ENCODE measurements at places on chromosomes 16 and 17.

DNA sequence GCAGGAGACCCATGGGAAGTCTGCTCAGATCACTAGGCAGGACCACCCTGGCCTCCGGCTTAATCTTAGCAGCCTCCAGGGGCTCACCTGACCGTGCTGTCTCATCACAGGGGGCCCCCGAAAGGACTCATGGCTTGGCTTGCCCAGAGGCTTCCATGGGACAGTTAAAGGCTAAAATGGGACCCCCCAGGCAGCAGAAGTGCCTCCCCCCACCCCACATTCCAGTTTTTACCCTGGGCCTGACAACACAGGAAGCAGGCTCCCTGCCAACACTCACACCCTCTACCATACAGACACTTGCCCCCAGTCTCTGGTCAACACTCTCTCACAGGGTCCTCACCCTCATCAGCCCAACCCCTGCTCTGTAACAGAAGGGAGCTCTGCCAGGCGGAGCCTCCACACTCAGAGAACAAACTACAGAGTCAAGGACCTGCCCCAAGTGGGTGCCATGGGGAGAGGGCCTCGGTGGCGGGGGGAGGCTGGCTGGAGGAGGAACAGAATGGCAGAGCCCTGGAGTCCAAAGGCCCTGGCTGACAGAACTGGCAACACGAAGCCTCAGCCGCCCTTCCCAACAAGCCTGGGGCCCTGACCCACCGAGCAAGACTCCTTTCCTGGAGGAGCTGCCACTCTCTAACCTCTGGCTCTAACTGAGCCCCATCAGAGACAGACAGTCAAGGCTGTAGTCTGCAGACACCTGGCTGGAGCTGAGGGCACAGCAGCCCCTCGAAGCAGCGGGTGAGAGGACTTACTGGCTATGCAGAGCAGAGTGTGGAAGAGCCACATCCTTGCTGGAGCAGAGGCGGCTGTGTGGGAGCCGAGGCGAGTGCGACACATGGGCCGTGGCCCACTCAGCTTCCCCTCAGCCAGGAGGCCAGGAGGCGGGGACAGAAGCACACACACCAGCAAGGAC, at the start of gene ITGAE:
TSS of gene ITGAE (minus strand) at position 827 of the 910 bp plus-strand sequence. CDS start at position 783, 44 bp downstream.
- no peaks in the 10 kb centered on the region for H3K27me3 ChIP-seq
- no peaks in the 10 kb centered on the region for H3K4me1 ChIP-seq
- no peaks in the 10 kb centered on the region for H3K36me3 ChIP-seq
- DNase-seq, result no peak
- peak within 1 kb of the TSS; percentile 41 for H3K27ac ChIP-seq

- H3K4me3 ChIP-seq, result no peak overlapping the region
- H3K27ac ChIP-seq, result no peak overlapping the region
- no peaks in the 10 kb centered on the region for H3K27me3 ChIP-seq
- DNase-seq, result no peak
- no peaks in the 10 kb centered on the region for H3K36me3 ChIP-seq
These were observed 208.5 kb downstream of the WWOX start for GRCh38 chr16:78307824-78308528.

GRCh38 chr16:1763521-1764511, 7.5 kb downstream of the NME3 start:
- peaks cover 22% of the 10 kb centered on the region for H3K36me3 ChIP-seq
- no peak for DNase-seq
- H3K27me3 ChIP-seq, result no peaks in the 10 kb centered on the region
- H3K4me1 ChIP-seq, result no peaks in the 10 kb centered on the region

GRCh38 chr16:84498223-84498610, 6.2 kb downstream of the MEAK7 start:
- H3K27ac ChIP-seq, result peak overlapping the region; percentile 96
- H3K4me3 ChIP-seq, result no peak overlapping the region
- peaks cover 42% of the 10 kb centered on the region for H3K4me1 ChIP-seq
- H3K27me3 ChIP-seq, result no peaks in the 10 kb centered on the region

DNA sequence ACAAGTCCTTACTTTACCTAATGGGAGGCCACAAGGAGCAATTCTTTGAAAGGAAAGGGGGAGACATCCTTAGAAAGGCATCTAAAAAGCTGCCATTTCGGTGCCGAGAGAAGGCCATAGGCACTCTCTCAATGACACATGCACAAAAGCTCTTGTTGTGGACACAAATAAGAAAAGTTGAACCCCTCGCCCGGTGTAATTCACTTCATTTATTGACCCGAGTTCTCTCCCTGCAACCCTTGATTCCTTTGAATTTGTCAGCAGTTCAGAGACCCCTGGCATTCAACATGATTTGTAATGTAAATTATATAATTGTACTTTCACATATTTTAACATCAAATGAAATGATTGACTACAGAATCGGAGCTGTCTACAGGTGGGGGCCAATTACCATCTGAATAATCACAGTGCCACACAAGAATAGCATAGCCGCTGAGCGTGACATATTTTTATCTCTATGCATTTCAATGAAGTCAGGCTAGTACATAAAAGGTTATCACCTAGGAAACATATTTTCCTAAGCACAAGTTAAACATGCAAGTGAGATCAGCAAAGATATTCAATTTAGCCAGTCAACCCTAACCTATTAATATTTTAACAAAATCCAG, 66.7 kb downstream of the IRX6 start:
- DNase-seq, result no peak
- peaks cover 28% of the 10 kb centered on the region for H3K4me1 ChIP-seq
- H3K27ac ChIP-seq, result no peak overlapping the region
- H3K27me3 ChIP-seq, result no peaks in the 10 kb centered on the region
- no peaks in the 10 kb centered on the region for H3K36me3 ChIP-seq
- H3K4me3 ChIP-seq, result no peak overlapping the region

DNA sequence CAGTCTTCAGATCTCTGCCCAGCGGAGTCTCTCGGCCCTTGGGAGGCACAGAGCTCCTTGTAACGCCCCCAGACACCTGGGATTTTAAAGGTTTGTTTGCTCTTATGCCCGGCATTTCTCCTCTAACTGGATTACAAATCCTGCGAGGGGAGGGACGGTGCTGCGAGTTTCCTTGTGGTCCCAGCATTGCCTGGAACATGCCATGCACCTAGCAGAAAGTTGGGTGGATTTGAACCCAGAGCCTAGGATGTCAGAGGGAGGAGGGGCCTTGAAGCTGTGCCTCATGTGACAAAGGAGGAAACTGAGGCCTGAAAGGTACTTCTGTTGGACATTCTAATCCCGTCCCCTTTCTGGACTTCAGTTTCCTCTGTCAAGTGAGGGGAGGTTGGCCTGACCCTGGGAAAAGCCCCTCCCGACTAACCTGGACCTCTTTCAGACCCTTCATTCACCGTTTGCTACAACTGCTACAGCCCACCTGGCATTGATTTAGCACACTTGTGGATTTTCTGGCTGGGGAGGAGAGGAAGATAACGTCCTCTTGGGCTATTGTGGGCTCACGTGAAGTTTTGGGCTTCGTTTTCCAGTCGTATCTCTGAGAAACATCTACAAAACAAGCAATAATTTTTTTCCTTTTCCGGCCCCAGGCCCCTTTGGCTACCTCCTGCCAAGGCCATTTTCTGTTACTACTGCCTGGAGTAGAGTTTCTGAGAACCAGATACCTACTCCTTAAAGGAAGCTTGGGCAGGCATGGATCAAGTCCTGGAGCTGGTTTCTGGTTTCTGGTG, 30.9 kb downstream of the MRC2 start:
- H3K4me3 ChIP-seq, result no peak overlapping the region
- no peaks in the 10 kb centered on the region for H3K36me3 ChIP-seq
- DNase-seq, result peak; percentile 0
- no peak overlapping the region for H3K27ac ChIP-seq

DNA sequence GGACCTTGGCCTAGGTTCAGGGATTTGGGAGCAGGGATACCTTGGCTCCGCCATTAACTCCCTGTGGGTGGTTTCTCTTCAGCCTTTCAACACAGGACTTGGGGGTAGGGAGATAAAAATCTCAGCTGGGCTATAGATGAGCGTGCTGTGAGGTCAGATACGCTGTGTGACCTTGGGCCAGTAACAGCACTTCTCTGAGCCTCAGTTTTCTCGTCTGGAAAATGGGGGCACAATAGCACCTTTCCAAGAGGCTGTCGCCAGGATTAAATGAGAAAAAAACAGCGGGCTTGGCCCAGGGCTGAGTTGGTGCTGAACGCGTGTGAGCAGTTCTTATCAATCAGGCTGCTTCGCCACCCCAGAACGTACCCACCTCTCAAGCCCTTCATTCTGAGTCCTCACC, 17.6 kb downstream of the CCDC92B start:
- no peak overlapping the region for H3K4me3 ChIP-seq
- no peak for DNase-seq
- no peaks in the 10 kb centered on the region for H3K36me3 ChIP-seq
- no peaks in the 10 kb centered on the region for H3K4me1 ChIP-seq
- no peaks in the 10 kb centered on the region for H3K27me3 ChIP-seq

GRCh38 chr17:65374966-65375365, 186.5 kb downstream of the AXIN2 start:
- DNase-seq, result no peak
- H3K27me3 ChIP-seq, result peaks cover 6% of the 10 kb centered on the region

GRCh38 chr17:57107498-57108101, 22.6 kb downstream of the AKAP1 start:
- H3K27ac ChIP-seq, result peak overlapping the region; percentile 58
- no peak overlapping the region for H3K4me3 ChIP-seq
- peaks cover 39% of the 10 kb centered on the region for H3K36me3 ChIP-seq
- peaks cover 15% of the 10 kb centered on the region for H3K4me1 ChIP-seq
- no peak for DNase-seq
- H3K27me3 ChIP-seq, result no peaks in the 10 kb centered on the region

GRCh38 chr17:57515662-57516211, 229.4 kb downstream of the CCDC182 start:
- H3K36me3 ChIP-seq, result no peaks in the 10 kb centered on the region
- H3K27me3 ChIP-seq, result no peaks in the 10 kb centered on the region
- no peak overlapping the region for H3K4me3 ChIP-seq
- no peak for DNase-seq

- no peak overlapping the region for H3K27ac ChIP-seq
- H3K27me3 ChIP-seq, result no peaks in the 10 kb centered on the region
- no peaks in the 10 kb centered on the region for H3K36me3 ChIP-seq
- no peak for DNase-seq
- H3K4me3 ChIP-seq, result no peak overlapping the region
- no peaks in the 10 kb centered on the region for H3K4me1 ChIP-seq
These were observed 11.6 kb downstream of the DPEP1 start for GRCh38 chr16:89624777-89625761.

GRCh38 chr17:17079336-17079735, 37.1 kb downstream of the MPRIP start:
- H3K4me1 ChIP-seq, result peaks cover 13% of the 10 kb centered on the region
- H3K4me3 ChIP-seq, result no peak overlapping the region
- H3K27me3 ChIP-seq, result no peaks in the 10 kb centered on the region
- peak; percentile 34 for DNase-seq
- peaks cover 59% of the 10 kb centered on the region for H3K36me3 ChIP-seq

DNA sequence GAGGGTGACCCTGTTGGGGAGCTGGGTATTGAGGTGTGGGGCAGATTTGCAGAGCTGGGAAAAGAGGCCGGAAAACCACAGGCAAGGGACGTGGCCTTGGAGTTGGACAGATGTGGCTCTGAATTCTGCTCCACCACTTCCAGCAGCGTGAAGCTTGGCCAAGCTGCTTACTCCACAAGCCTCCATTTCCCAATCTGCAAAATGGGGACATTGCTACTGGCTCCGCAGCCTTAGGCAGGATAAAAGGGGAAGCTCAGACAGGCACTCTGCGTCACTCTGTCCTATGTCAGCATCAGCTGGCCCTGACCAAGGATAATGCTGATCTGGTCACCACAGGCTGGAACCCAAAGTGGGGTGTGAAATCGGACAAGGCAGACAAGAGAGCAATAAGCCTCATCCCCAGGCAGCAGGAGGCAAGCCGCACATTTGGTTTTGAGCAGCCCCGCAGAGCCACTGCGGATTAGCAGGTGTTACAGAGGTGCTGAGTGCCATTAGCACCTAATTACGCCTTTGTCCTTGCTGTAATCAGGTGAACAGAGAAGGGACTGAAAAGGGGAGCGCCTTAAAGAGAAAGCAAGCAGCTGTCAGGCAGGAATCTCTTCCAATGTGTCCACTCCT, 54.8 kb downstream of the SDK2 start:
- no peak for DNase-seq
- H3K27me3 ChIP-seq, result no peaks in the 10 kb centered on the region
- no peaks in the 10 kb centered on the region for H3K36me3 ChIP-seq
- no peaks in the 10 kb centered on the region for H3K4me1 ChIP-seq
- no peak overlapping the region for H3K4me3 ChIP-seq

DNA sequence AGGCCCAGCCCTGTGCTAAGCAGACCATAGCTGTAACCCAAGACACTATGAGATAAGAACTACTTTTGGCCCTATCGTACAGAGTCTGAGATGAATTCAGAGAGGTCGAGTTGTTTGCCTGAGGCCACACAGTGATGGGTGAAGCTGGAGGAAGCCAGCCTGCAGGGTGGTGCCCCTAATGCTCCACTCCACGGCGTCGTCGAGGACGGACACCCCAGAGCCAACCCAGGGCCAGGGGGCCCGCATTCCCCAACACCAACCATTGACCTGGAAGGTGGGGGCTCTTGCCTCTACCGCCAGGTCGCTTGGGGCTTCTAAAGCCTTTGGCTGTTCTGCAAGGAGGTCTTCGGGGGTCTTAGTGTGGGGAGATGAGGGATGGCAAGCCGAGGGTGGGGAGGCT, 84.1 kb downstream of the IRF8 start:
- DNase-seq, result peak; percentile 47
- H3K36me3 ChIP-seq, result no peaks in the 10 kb centered on the region
- H3K27me3 ChIP-seq, result peaks cover 77% of the 10 kb centered on the region
- H3K27ac ChIP-seq, result no peak overlapping the region
- no peak overlapping the region for H3K4me3 ChIP-seq

GRCh38 chr17:5396612-5397011, 22.9 kb downstream of the NUP88 start:
- no peaks in the 10 kb centered on the region for H3K4me1 ChIP-seq
- H3K27me3 ChIP-seq, result no peaks in the 10 kb centered on the region
- H3K27ac ChIP-seq, result no peak overlapping the region

DNA sequence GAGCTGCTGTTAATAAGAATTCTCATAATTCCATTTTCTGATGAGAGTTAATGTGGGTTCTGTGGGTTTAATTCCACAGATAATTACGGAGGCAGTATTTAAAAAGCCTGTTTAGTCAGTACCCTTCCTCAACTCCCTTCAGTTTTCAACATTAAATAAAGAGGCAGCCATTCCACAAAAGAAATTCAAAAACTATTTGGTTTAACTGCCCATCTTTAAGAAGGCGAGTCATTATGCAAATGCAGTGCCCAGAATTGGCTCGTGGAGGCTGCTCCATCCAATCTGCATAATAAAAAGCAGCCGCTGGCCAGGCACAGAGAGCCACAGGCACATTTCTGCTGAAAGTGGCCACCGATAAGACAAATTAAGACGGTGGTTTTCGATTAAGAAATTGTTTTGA, 194.4 kb upstream of the TOX3 start:
- H3K27me3 ChIP-seq, result no peaks in the 10 kb centered on the region
- no peaks in the 10 kb centered on the region for H3K4me1 ChIP-seq
- DNase-seq, result no peak

- DNase-seq, result no peak
- no peaks in the 10 kb centered on the region for H3K27me3 ChIP-seq
- H3K27ac ChIP-seq, result peak overlapping the region; percentile 87
- no peak overlapping the region for H3K4me3 ChIP-seq
- peaks cover 6% of the 10 kb centered on the region for H3K36me3 ChIP-seq
These were observed 2.1 kb downstream of the MGAT5B start for GRCh38 chr17:76870377-76870714.

All from RWPE2 (cell line).